ENCODE measurements at places on chromosomes 12 and 14. TPM values are rescaled to one million over a fixed set of nuclear protein-coding genes. Genes with fewer than 3 reads are reported as not detected.

GRCh38 chr14:63677891-63678379 is 36.3 kb upstream of the WDR89 start:
- DNase-seq: no peak

DNA sequence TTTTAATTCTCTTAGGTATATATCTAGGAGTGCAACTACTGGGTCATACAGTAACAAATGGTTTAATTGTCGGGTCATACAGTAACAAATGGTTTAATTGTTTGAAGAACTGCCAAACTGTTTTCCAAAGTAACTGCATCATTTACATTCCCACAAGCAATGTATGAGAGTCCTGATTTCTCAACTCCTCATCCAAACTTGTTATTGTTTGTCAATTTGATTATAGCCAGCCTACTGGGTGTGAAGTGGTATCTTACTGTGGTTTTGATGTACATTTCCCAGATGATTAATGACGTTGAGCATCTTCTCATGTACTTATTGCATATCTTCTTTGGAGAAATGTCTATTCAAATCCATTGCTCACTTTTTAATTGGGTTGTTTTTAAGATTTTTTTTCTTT is 67.6 kb upstream of the CFL2 start:
- no peak for DNase-seq

GRCh38 chr12:56775638-56776037 is 12.5 kb downstream of the HSD17B6 start:
- DNase-seq: no peak

DNA sequence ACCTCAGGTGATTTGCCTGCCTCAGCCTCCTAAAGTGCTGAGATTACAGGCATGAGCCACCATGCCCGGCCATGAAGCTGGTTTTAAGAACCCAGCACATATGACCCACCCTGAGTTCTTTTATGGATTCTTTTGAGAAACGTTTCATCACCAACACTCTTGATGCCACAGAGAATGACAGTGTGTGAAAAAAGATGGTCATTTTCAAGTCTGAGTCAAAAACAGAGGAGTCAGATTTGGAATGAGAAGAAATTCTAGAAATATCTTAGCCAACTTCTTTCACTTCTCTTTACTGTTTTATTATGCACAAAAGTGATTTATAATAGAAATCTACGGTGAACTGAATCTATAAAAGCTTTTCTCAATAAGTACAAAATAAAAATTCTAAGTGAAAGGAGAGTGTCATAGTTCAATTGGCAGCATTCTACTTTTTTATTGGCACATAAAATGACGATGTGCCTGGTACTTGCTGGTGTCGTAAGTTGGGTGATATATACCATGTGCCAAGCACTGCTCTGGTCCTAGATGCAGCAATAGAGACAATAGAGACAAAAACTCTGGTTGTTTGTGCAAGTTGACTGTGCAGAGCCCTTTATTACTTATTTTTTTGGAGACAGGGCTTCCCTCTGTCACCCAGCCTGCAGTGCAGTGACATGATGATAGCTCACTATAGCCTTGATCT is 33.9 kb downstream of the CCDC177 start:
- DNase-seq: no peak

CKB gene
- total RNA-seq: 572 TPM

MTRFR gene
- 12.0 TPM for total RNA-seq
